ENCODE measurements at places on chromosomes 5 and 9. TPM values are rescaled to one million over a fixed set of nuclear protein-coding genes. Genes with fewer than 3 reads are reported as not detected.

EMB gene
- 7.2 TPM for total RNA-seq

LHX3 gene
- not detected for total RNA-seq

PCDHB12 gene
- 2.5 TPM for total RNA-seq

IL9 gene
- not detected for total RNA-seq

ZBED3 gene
- 11.3 TPM for total RNA-seq

PCDHGC3 gene
- 81.1 TPM for total RNA-seq

COMMD10 gene
- total RNA-seq, result 17.6 TPM

BTNL3 gene
- not detected for total RNA-seq

OCLN gene
- 1.8 TPM for total RNA-seq

SAPCD2 gene
- total RNA-seq, result 0.40 TPM

TMEM252 gene
- not detected for total RNA-seq

SLC34A3 gene
- total RNA-seq, result not detected

PCDHB4 gene
- total RNA-seq, result 5.1 TPM

NUTM2F gene
- not detected for total RNA-seq

Measured in esophagus muscularis mucosa (tissue), 4 donors.